ENCODE measurements at places on chromosomes 2 and 18.
A peak's percentile ranks its signal among the peaks of the same experiment; 100 is the strongest.

DNA sequence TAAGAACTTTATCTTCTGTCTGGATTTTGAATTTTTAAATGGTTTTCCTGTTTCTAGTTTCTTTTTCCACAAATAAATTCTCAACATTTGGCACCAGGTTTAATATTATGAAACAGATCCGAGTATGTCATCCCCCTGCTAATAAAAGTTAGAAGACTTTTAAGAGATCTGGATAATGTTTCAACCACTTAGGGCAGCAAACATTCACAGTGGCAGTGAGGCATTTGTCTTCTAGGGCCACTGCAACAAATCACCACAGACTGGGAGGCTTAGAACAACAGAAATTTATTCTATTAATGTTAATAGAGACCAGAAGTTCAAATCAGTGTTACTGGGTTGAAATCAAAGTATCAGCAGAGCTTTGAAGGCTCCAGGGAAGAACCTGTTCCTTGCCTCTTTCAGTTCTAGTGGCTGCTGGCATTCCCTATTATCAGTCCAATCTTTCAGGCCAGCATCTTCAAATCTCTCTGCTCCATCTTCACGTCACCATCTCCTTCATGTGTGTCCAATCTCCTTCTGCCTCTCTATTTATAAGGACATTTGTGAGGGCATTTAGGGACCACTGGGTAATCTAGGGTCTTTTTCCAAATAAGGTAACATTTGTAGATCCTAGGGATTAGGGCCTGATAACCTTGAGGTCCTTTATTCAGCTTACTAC is 23.4 kb downstream of the ACSL3 start:
- no peak for DNase-seq

DNA sequence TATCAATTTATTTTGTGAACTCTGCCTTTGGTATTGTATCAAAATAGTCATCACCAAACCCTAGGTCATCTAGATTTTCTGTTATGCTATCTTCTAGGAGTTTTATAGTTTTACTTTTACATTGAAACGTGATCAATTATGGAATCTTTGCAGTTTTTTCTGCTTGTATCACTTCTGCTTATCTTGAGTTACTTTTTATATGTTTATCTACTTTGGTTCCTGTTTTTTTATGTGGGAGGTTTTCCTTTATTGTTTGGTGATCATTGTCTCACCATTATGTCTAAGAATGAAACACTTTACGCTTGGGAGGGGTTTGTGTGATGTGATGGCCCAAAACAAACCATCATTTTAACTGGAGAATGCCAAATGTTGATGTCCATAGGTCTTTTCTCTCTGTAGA is 261.2 kb downstream of the SPAG16 start:
- DNase-seq: no peak

- no peak for DNase-seq
These were observed 17.7 kb upstream of the ATP6V1B1 start for GRCh38 chr2:70918016-70918415.

DNA sequence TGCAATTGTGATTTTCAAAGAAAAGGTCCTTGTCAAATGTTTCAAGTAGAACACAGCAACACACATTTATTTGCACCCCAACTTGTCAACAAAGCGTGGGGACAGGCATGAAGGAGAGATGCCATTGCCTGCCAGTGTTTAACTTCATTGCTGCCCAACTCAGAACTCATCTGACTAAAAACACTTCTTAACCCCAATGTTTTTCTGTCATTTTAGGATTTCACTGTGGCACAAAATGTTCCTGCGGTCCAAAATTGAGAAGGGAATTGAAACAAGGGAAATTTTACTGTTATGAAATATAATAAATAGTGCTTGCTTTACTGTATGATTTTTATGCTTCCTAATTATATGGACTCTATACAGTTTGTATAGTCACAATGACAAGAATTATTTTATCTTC is 45.7 kb downstream of the PMAIP1 start:
- no peak for DNase-seq

- DNase-seq: no peak
These were observed 88.2 kb downstream of the TTN start for GRCh38 chr2:178718988-178719387.

DNA sequence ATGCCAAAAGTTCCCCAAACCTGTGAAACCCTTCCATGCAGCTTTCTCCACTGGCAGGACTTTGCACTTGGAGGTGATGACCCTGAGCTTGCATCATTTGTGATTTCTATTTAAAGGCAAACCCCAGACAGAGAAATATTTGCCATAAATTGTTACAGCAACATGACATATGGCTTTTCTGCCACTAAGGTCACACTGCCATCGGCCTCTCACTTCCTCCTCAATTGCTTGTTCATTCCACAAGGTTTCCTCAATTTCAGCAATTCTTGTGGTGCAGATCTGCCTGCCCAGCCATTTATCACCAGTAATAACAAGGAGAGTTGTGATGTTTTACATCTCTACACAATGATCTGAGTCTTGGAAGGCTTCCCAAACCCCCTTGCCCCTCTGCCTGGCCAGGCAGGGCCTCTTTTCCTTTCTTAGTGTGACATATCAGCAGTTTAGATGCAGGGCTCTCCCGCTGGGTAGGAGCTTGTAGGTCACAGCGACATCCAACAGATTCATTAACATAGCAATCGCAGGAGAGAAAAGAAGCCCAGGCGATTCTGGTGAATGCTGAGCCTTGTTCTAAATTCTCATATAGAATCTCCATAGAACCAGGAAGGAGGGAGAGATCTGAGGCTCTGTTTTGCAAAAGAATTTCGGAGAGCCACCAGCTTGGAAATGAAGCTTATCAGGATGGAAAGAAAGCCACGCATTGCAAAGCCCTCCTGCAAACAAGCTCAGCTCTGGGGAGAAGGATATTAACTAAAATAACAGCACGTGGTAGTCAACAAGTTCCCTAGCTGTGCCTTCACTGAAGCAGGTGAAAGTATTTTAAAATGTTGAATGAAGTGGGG is 46.7 kb upstream of the ITGA6 start:
- peak; percentile 70 for DNase-seq

- DNase-seq: no peak
These were observed 370.6 kb upstream of the UBE2E3 start for GRCh38 chr2:180609626-180610340.

- DNase-seq: no peak
These were observed 4.9 kb upstream of the TMEM200C start for GRCh38 chr18:5900262-5900661.

GRCh38 chr18:42477267-42477666 is 522.2 kb downstream of the PIK3C3 start:
- no peak for DNase-seq

GRCh38 chr18:62713651-62714247 is 1.6 kb upstream of the PHLPP1 start:
- no peak for DNase-seq

All from bone marrow (tissue), 2 donors.